ENCODE measurements at places on chromosomes 1 and 21.

DNA sequence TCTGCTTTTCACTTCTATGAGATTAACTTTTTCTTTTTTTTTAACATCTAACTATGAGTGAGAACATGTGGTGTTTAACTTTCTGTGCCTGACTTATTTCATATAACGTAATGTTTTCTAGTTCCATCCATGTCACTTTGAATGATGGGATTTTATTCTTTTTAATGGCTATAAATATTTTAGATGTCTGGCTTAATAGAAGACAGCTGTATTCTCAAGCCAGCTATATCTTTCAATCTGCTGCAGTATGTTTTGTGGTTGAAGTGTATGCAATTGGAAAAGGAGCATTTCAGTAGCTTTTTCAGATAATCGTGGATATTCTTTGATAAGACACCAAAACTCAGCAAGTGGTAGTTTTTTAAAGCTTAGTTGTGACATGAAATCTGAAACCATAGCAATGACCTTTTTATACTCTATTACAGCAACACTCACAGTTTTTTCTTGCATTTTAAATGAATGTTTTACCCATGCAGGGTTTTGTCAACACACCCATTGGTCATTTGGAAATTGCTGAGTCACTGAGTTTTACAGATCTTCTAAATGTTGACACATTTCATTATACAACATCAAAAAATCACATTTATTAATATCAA, 5.7 kb upstream of the SVBP start:
- DNase-seq = no peak

GRCh38 chr1:227791425-227792143, 23.9 kb upstream of the PRSS38 start:
- no peak for DNase-seq

- DNase-seq = no peak
Measured at GRCh38 chr1:216462066-216462775, 39.0 kb upstream of the USH2A start.

DNA sequence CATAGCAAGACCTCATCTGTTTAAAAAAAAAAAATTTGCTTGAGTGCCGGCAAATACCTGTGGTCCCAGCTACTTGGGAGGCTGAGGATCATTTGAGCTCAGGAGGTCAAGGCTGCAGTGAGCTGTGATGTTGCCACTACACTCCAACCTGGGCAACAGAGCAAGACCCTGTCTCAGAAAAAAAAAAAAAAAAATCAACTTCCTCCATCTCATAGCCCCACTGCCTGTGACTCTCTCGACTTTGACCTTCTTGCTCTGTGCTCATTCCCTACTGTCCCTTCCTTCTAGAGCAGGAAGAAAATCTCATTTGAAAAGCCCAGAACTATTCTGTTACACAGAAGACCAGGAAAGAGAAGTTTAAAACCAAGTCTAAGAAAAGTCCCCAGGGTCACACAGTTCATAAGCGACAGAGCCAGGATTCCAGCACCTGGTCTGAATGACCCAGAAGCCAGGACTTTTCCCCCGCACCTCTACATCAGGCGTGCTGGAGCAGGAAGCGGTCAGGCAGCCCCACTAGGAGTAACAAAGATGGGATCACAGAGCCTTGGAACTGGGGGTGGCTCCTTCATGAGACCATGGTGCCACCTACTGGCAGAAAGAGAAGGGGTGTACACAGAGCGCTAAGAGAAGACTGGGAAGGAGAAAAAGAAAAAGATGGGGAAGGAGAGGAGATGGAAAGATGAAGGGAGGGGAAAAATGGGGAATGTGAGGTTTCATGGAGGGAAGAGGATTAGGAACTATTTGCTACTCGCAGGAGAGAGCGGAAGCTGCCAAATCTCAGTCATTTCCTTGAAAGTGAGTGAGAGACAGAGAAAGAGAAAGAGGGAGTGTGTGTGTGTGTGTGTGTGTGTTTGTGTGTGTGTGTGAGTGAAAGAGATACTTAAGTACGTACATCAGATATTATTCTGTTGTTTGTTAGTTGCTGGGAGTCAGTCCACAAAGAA, 3.1 kb upstream of the P3R3URF start:
- DNase-seq = no peak

GRCh38 chr1:54538538-54538937, 9.5 kb upstream of the ACOT11 start:
- DNase-seq = no peak

- no peak for DNase-seq
Measured at GRCh38 chr1:156822680-156823079, 6.0 kb upstream of the SH2D2A start.

- no peak for DNase-seq
Measured at GRCh38 chr1:156852418-156852874, 6.5 kb downstream of the INSRR start.

DNA sequence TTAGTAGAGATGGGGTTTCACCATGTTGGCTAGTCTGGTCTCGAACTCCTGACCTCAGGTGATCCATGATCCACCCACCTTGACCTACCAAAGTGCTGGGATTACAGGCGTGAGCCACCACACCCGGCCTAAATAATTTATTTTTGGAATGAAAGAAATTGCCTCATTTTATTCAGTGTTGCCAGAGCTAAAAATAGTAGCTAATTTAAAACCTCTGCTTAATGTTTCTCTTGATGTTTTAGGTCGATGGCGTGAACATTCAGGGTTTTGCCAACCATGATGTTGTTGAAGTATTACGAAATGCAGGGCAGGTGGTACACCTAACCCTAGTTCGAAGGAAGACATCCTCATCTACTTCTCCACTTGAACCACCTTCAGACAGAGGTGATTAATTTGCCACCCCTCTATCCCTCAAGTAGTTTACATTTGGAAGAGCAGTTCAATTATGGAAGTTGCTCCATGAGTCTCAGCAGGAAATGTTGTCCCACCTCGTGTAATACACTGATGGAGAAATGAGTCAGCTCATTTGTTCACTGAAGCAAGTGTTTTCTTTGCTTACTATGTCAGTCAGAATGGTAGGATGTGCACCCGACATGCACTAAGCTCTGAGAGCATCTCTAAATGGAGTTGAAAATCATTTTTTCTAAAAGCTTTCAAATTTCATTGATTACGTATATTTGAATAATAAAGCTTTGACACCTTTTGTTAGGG, 54.9 kb downstream of the PATJ start:
- peak; percentile 9 for DNase-seq

- peak; percentile 51 for DNase-seq
Measured at GRCh38 chr1:40308036-40308727, 8.9 kb downstream of the COL9A2 start.

All from retinal pigment epithelial cell (primary cell).